Right ventricle myocardium superior (tissue), 1 donor: ENCODE measurements at places on chromosomes 3 and 15. TPM values are rescaled to one million over a fixed set of nuclear protein-coding genes. Genes with fewer than 3 reads are reported as not detected.

GRCh38 chr3:150613709-150614480 lies 10.8 kb downstream of the SELENOT start:
- DNase-seq, result no peak

DNA sequence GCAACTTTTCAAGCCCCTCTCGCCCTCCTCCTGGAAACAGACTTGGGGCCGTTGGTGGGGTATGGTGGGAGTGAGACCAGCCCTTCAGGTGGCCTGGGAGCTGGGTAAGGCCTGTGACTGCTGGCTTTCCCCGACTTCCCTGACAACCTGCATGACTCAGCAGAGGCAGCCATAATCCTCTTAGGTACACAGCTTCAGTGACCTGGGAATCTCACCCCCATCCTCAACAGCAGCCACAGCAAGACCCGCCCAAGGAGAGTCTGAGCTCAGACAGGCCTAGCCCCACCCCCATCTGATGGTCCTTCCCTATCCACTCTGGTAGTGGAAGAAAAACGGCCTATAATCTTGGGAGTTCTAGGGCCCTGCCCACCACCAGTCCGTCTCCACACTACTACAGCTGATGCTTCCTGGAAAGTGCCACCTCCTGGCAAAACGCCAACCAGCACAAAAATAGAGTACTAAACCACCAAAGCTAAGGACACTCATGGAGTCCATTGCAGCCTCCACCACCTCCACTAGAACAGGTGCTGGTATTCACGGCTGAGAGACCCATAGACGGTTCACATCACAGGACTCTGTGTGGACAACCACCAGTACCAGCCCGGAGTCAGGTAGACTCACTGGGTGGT lies 13.1 kb upstream of the SLC27A2 start:
- DNase-seq, result no peak

DNA sequence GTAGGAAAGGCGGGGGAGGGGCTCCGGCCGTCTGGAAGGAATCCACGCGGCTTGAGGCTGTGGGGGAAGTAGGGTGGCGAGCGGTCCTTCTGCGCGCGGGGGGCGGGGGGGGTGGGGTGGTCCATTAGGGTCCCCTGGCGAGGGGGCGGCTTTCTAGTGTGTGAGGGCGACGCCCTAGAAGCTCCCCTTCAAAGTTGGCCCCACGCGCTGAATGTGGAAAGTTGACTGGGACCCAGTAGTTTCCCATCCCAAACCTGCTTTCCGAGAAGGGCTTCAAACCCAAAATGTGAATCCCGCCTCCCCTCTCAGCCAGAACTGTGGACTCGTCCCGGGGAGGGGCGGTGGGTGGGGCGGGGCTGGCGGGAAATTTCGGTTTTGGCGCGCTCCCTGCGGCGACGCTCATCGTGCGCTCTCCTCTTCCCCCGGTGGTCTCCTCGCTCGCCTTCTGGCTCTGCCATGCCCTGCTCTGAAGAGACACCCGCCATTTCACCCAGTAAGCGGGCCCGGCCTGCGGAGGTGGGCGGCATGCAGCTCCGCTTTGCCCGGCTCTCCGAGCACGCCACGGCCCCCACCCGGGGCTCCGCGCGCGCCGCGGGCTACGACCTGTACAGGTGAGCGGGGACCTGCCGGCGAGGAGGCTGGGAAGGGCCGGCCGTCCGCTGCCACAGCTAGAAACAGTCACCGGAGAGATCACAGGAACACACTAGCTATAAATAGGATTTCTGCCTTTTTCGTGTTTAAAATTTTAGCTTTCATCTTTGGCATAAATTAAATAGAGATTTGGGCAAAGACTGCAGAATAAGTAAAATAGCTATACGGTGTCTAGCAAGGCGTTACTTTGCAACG lies 790 bp downstream of the DUT start:
- peak; percentile 75 for DNase-seq

DNA sequence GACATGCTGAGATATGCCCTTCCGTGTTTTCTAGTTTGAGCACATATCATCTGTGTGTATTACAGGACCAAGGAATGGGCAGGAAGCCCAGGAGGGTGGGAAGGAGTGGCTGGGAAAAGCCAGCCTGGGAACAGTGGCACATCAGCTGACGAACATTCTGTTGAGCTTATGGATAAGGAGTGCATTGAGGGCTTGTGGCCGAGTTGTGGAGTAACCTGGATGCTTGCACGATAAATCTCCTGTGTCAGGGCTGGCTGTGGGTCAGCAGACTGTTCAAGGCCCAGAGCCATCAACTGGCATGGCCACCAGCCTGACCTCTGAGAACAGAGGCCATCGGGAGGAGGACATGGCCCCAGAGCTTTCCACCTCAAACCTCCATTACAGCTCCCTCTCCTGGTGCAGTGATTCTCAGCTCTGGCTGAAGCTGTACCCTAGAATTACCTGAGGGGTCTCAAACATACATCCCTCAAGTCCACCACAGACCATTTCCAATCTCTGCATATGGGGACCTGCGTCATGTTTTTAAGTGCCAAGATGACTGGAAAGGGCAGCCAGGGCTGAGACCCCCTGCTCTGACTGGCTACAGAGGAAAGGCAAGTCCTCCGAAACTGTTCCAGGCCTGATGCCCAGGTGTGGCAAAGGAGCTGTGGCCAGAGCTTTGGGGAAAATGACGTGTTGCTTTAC lies 4.8 kb upstream of the VILL start:
- DNase-seq, result no peak

DNA sequence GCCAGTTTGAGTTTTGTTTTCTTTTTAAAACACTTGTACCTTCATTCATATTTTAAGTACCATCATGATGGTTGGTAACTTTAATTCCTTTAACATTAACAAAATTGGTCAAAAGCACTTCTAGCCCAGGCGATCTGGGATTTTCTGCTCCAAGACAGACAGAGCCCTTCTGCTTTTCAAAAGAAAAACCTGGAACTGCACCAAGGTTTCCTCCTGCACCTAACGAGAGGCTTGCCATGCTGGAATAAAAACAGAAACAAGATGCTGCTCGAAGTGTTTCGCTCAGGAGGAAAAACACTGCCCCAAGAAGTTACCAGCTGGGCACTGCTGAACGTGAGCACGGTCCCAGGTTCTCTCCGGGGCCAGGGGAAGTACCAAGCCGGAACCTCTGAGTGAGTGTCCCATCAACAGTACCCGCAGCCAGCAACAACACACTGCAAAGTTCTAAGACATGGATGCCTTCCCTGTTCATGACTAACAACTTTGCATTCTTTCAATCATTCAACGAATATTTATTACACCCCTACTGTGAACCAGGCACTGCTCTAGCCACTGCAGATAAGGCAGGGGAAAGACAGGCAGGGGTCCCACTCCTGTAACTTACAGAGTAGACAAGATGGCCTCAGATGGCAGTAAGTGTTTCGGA lies 98.8 kb downstream of the XXYLT1 start:
- DNase-seq, result no peak

Gene UCN2
- not detected for total RNA-seq

Gene AHSG
- total RNA-seq, result not detected

Gene SLCO2A1
- total RNA-seq, result 8.3 TPM

Gene PRR20G
- total RNA-seq, result not detected
